ENCODE measurements at places on chromosomes 7 and 10. TPM values are rescaled to one million over a fixed set of nuclear protein-coding genes. Genes with fewer than 3 reads are reported as not detected.

- peak; percentile 54 for DNase-seq
Measured at GRCh38 chr7:130909161-130909836, 175.3 kb upstream of the KLF14 start.

- DNase-seq = no peak
Measured at GRCh38 chr7:77226357-77226839, 26.8 kb upstream of the FGL2 start.

DNA sequence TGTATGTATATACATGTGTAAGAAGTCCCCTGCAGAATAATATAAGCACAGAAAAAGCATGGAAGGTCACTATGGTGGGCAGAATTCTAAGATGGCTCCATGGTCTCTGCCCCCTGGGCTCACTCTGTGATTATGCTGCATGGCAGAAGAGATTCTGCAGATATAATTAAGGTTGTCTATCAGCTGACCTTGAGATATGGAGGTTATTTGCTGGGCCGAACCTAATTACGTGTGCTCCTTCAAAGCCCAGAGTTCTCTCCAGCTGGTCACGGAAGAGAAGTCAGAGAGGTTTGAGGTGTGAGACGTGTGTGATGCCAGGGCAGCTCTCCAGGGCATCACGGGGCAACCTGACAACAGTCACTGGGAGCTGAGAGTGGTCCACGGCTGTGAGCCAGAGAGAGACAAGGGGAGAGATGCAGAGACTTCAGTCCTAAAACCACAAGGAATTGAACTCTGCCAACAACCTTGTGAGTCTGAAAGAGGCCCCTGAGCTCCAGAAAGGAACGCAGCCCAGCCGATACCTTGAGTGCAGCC is 11.5 kb downstream of the PAPOLB start:
- no peak for DNase-seq

- no peak for DNase-seq
Measured at GRCh38 chr10:58019863-58020537, 247.7 kb downstream of the IPMK start.

DNA sequence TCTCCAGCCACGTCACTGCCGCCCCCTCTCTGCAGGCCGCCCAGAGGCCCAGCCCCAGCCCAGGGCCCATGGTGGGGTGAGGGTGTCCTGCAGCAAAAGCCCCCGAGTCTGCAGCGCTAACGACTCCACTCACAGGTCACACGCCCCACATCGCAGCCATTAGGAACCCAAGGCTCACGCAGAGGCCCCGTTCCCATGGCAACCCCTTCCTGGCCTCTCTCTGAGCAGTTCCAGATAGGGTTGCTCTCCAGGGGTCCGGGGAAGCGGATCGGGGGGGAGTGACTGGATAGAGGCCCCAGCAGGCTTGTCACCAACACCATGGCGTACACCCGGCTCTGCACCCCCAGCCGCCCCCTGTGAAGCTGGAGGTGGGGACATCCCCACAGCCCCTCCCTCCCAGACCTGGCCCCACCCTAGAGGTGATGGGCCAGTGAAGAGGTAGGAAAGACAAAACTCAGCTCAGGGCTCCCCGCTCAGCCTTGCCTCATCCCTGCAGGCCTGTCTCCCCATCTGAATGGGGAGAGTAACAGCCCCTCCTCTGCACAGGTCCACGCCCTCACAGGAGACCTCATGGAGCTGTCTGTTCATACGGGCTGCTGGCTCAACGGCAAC is 41.2 kb downstream of the TNRC18 start:
- DNase-seq = no peak

GRCh38 chr7:28076423-28077200 is 104.0 kb downstream of the JAZF1 start:
- no peak for DNase-seq

GRCh38 chr10:132517951-132518521 is 19.6 kb upstream of the INPP5A start:
- DNase-seq = no peak

DNA sequence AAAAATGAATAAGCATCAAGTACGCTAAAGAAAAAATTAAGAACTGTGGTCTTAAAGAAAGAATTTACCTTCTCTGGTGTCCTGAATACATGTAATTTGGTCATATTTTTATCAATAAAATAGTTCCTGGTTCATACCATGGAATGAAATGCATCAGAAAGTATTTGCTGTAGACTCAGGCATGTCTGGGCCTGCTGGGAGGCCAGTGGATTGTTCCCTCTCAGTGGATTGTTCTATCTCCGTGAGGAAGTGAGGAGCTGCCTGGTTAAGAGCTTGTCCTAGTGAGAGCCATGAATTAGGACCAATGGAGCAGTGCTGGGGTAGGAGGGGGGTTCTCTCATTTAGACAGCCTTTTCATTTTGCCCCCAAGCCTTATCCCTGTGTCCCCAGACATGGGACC is 211.7 kb upstream of the HABP2 start:
- DNase-seq = no peak

DNA sequence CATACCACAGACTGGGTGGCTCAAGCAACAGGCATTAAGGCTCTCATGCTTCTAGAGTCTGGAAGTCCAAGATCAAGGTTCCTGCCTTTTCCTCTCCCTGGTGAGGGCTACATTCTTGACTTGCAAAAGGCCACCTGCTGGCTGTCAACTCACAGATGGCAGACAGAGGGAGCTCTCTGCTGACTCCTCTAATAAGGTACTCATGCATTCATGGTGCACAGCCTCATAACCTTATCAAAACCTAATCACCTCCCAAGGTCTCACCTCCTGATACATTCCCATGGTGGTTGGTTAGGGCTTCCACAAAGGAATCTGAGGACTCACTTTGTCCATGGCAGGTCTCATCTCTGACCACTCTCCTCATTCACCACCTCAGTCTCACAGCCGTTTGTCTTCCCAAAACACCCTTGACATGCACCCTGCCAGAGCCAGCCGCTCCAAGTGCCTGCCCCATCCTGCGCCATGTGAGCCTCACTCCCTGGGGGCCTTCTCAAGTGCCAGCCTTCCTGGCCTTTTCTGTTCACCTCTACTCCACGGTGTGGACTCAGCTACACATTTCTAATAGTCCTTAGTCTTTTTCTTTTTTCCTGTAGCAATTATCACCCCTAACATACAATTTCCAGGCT is 400.3 kb upstream of the ADARB2 start:
- no peak for DNase-seq

DNA sequence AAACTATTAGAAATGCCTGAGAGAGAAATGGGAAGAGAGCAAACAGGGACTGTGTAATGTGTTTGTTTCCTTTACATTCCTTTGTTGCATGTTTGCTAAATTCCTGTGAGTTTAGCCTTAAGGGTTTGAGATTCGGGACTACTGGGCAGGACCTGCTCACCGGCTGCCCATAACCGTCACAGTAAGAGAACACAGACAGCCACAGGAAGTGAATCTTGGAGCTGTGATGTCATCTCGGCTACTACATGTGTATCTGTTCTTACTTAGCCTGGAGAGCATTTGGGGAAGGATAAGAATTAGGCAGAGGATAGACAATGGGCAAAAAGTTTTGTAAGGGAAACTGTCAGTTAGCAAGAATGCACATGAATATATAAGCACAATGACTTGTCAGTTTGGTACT is 485.1 kb upstream of the KLF6 start:
- DNase-seq = no peak

- DNase-seq = no peak
Measured at GRCh38 chr7:156545979-156546378, 94.6 kb upstream of the RNF32 start.

DNA sequence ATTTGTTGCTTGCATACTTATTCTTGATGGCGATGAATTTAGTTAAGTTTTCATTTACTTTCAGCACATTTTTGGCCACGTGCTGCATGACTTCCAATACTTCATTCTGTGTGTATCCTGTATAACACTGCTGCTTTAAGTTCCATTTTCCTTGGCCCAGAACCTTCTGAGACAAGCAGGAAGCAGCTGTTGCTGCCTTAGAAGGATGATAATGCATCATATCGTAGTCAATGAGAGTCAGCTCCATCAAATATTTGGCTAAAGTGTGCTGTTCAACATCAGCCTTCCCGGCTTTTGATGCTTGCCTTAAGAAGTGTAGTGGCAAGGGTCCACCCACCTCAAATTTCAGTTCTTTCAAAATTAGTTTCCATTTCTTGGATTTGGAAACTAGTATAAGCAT is 59.2 kb upstream of the GLCCI1 start:
- DNase-seq = no peak

GRCh38 chr7:98841179-98841997 is 28.4 kb downstream of the TMEM130 start:
- DNase-seq = peak; percentile 77

DNA sequence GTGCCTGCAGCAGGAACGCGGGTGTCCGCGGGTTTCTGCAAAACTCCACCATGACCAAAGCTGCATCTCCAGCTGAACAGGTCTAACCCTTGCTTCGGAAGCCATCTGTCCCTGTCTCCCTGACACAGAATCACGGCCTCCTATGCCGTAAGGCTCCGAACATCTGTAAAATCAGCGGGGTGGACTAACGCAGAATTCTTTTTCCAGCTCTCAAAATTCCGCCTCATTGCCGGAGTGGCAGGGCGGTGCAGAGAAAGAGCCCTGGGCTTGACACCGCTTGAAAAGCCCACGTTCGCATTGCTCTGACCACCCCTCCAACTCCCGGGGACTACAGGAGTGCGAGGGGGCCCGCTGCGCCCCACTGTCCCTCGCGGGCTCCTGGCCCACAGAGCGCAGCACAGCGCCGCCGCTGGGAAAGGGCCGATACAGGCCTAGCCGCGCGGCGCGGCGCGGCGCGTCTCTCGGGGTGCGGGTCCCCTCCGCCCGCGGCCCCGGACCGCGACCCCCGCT is 409 bp downstream of the DNMBP start:
- peak; percentile 89 for DNase-seq

GRCh38 chr7:103686763-103687162 is 240.8 kb upstream of the SLC26A5 start:
- DNase-seq = no peak

DNA sequence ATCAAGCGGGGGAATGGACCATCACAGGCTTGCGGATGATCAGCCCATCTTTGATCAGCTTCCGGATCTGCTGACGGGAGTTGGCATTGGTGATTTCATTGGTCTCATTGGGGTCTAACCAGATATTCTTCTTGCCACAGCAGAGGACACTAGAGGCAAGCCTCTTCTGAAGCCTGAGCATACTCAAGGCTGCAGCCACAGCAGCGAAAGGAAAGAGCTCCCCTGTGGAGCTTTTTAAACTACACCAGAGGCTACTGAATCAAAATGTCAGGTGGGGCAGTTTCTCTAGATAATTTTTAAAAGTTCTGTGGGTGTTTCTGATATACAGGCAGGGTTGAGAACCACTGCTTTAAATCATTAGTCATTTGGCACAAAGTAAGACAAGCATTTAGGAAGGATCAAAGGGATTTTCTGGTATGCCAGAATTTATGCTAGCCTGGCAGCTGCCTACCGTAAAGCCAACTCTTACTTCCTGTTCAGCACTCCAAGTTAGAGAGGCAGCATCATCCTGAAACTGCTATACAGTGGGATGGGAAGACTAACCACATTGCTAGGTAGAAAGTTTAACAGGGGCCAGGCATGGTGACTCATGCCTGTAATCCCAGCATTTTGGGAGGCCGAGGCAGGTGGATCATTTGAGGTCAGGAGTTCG is 7.0 kb downstream of the NAPEPLD start:
- no peak for DNase-seq

DNA sequence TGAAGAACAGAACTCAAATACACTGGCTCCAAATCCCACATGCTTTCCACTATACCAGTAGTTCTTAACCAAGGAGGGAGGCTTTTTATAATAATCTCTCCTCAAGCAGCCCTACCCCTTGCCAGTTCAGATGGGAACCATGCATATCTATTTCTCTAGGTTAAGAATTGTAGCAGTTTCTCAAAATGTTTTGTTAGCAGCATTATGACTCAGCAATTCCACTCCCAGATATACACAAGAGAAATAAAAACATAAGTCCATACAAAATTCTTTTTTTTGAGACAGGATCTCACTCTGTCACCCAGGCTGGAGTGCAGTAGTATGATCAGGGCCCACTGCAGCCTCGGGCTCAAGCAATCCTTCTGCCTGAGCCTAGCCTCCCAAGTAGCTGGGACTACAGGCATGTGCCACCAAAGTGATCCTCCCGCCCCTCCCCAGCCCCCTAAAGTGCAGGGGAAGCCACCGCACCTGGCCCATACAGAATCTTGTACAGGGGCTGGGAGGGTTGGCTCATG is 18.1 kb downstream of the YWHAG start:
- DNase-seq = no peak

- no peak for DNase-seq
Measured at GRCh38 chr10:44733501-44734488, 177.3 kb upstream of the TMEM72 start.

GRCh38 chr7:106968160-106968559 is 76.3 kb upstream of the PRKAR2B start:
- no peak for DNase-seq

GRCh38 chr10:5551531-5552375 is 27.0 kb downstream of the CALML3 start:
- no peak for DNase-seq

GRCh38 chr7:141617280-141617679 is 66.1 kb downstream of the AGK start:
- DNase-seq = no peak

DNA sequence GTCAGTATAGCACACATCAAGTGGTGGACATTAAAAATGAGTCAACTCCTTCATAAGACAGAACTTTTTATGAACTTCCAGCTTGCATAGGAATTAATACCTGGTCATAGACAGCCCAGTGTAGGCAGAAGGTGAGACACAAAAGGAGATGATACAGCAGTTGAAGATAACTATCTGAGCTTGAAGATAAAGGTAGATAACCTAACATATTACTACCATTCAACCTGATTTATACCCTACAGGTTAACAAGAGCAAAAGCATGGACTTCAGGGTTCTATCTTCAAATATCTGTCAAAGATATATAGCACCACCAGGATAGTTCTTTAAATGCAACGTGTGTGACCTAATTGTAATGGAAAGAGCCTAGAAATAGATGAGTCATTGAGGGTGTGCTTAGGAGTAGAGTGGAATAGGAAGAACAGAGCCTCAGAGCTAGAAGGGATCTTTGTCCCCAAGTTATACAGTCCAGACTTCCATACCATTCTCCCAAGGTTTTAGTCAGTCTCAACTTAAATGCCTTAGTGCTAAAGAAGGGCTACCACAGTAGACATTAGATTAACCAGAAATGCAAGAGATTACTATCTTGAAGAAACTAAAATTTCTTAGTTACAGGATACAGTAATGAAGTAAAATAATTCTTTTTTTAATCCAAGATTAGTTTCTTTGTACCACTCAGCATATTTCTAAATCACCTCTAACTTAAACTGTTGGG is 9.2 kb downstream of the ZNF800 start:
- no peak for DNase-seq

- no peak for DNase-seq
Measured at GRCh38 chr10:108392286-108392685, 1227.8 kb upstream of the SORCS1 start.

Gene FASTK
- 79.2 TPM for total RNA-seq

Gene SEMA4G
- 1.5 TPM for total RNA-seq

Gene FAM25C
- total RNA-seq = not detected

Gene RBP3
- not detected for total RNA-seq

Gene VAX1
- total RNA-seq = not detected

Gene TYW1B
- total RNA-seq = 3.1 TPM

Gene AKR1C4
- not detected for total RNA-seq

Gene INA
- total RNA-seq = not detected

Gene NYAP1
- 0.54 TPM for total RNA-seq

Gene ANKRD61
- total RNA-seq = not detected

Gene NCF1
- total RNA-seq = 4.2 TPM

Gene PON1
- total RNA-seq = not detected

Data from Right ventricle myocardium inferior (tissue), 1 donor.